Caco-2 (cell line): ENCODE measurements at places on chromosomes 4 and X. TPM values are rescaled to one million over a fixed set of nuclear protein-coding genes. Genes with fewer than 3 reads are reported as not detected.

STBD1 gene
- total RNA-seq: 3.8 and 4.2 TPM in 2 replicates

SH3RF1 gene
- total RNA-seq: 25.1 and 28.1 TPM in 2 replicates

SULT1B1 gene
- total RNA-seq: 0.86 and 1.00 TPM in 2 replicates

SSX1 gene
- total RNA-seq: not detected in 2 replicates

WAS gene
- 0.39 and 0.43 TPM in 2 replicates for total RNA-seq

XK gene
- total RNA-seq: 1.7 and 2.6 TPM in 2 replicates

- no peak overlapping the region for H3K4me3 ChIP-seq
- no peaks in the 10 kb centered on the region for H3K27me3 ChIP-seq
- no peaks in the 10 kb centered on the region for H3K36me3 ChIP-seq
Observed at GRCh38 chr4:40621592-40622512, 7.8 kb downstream of the RBM47 start.

- H3K4me3 ChIP-seq: no peak overlapping the region
- no peaks in the 10 kb centered on the region for H3K4me1 ChIP-seq
- DNase-seq: peak; percentile 54
- no peaks in the 10 kb centered on the region for H3K36me3 ChIP-seq
- H3K27ac ChIP-seq: no peak overlapping the region
Observed at GRCh38 chrX:15686818-15687685, 22.4 kb upstream of the CLTRN start.

GRCh38 chrX:33149085-33149484 is 62.3 kb downstream of the DMD start:
- H3K27me3 ChIP-seq: no peaks in the 10 kb centered on the region
- no peaks in the 10 kb centered on the region for H3K4me1 ChIP-seq
- no peak overlapping the region for H3K4me3 ChIP-seq
- no peak overlapping the region for H3K27ac ChIP-seq

- no peaks in the 10 kb centered on the region; the same call in 1 of the 2 replicates for H3K36me3 ChIP-seq
- no peaks in the 10 kb centered on the region for H3K27me3 ChIP-seq
- no peak overlapping the region for H3K4me3 ChIP-seq
- no peaks in the 10 kb centered on the region for H3K4me1 ChIP-seq
Observed at GRCh38 chrX:132843363-132843762, 115.1 kb downstream of the HS6ST2 start.

DNA sequence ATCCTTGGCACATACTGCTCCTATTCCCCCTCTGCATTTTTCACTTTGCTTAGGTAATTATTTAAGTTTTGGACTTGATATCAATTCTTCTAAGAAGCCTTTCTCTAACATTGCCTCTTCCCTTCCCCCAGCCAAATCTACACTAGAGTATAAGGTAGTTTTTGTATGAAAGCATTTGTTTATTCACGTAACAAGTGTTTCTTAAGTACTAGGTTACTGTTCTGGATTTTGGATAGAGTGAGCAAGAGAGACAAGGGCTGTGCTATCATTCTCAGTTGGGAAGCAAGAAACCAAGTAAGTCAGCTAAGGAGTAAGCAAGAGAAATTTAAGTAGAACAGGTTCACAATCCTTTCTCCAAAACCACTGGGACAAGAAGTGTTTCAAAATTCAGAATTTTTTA is 55.9 kb upstream of the HHIP start:
- no peak for DNase-seq
- H3K4me3 ChIP-seq: no peak overlapping the region
- no peak overlapping the region for H3K27ac ChIP-seq
- H3K27me3 ChIP-seq: no peaks in the 10 kb centered on the region
- H3K4me1 ChIP-seq: no peaks in the 10 kb centered on the region
- no peaks in the 10 kb centered on the region for H3K36me3 ChIP-seq

DNA sequence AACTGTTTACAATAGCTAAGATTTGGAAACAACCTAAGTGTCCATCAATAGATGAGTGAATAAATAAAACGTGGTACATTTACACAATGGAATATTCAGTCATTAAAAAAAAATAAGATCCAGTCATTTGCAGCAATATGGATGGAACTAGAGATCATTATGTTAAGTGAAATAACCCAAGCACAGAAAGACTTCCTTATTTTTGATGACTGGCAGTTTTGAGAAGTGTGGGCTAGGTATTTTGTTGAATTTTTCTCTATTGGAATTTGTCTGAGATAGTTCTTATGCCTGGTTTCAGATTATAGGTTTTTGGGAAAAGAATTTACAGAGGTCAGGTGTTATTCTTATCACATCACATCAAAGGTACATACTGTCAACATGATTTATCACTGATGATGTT is 293.8 kb upstream of the ARSJ start:
- H3K27me3 ChIP-seq: no peaks in the 10 kb centered on the region
- DNase-seq: peak; percentile 25

DNA sequence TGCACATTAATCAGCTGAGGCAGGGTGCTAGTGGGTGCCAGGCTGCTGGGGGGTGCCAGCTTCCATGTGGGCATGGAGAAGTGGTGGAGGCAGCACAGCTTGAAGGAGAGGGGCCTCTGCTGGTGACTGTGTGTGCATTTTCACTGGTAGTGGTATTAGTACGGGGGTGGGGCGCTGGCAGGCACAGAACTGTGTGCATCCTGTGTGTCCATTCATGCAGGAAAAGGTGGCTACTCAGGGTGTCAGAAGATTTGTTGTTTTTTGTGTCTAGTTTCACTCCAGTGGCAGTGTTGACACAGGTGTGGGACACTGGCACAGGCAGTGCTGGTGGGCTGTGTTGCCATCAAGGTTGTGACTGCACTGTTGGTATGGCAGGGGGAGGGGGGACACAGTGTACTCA is 1303.6 kb downstream of the FAM133A start:
- no peaks in the 10 kb centered on the region for H3K27me3 ChIP-seq
- H3K36me3 ChIP-seq: no peaks in the 10 kb centered on the region
- no peak for DNase-seq
- no peak overlapping the region for H3K4me3 ChIP-seq

DNA sequence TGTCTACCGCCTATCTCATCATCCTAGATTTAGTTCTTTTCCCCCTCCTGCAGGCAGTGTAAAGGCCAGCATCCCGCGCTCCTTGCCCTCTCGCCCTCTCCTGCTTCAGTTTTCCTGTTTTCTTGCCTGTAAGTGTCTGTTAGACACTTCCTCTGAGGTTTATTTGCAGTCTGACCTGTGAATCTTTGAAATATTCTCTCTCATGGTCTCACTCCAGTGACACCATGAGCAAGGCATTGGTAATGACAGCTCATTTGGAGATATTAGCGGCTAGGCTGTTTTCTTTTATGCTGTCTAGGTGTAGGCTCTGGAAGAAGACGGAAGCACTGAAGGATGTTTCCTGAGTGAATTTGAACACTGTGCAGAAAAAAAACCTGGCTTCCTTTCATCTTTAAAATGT is 179.6 kb downstream of the KDR start:
- no peak for DNase-seq
- H3K4me3 ChIP-seq: no peak overlapping the region
- no peaks in the 10 kb centered on the region for H3K36me3 ChIP-seq
- H3K4me1 ChIP-seq: no peaks in the 10 kb centered on the region
- no peaks in the 10 kb centered on the region for H3K27me3 ChIP-seq
